ENCODE measurements at places on chromosomes 4 and X.

GRCh38 chr4:128974136-128974581, 119.2 kb downstream of the SCLT1 start:
- peak; percentile 45 for DNase-seq

GRCh38 chr4:23058165-23058776, 365.5 kb downstream of the GBA3 start:
- no peak for DNase-seq

DNA sequence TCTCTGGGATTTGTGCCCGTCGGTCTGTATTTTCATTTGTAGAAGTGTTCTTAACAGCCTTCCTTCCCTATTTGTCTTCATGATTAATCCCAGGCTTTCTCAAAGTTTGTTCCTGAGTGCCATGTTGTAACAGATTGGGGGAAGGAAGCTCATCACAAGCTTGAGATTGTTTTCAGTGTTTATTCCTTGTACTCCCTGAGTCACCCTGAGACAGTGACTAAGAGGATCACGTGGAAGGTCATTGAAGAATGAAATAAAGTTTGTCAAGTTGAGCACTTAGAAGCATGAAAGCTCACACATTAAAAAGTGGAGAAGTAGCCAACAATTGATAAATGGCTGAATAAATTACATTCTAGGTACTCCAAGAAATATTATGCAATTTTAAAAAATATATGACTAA, 153.5 kb upstream of the FAM241A start:
- DNase-seq, result peak; percentile 5

DNA sequence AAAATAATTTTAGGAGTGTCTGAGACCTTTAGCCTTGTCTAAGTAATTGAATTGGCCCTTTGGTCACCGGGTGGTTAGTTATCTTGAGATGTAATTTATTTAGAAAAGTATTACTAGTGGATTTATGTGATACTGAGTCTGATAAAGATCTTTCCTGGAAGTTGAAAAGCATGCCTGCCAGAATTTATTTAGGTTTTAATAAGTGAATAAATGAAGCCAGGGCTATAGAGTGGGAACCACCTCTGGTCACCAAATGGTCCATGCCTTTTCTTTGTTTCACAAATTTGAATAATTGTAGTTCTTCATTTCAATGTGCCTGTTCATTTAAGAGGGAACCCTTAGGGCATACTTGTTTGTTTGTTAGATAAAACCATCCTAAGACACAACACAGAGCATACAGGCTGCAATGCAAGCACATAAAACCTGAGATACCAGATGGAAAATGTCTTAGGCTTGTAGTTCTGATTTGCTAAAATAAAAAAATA, 627.8 kb downstream of the ADGRL3 start:
- no peak for DNase-seq

DNA sequence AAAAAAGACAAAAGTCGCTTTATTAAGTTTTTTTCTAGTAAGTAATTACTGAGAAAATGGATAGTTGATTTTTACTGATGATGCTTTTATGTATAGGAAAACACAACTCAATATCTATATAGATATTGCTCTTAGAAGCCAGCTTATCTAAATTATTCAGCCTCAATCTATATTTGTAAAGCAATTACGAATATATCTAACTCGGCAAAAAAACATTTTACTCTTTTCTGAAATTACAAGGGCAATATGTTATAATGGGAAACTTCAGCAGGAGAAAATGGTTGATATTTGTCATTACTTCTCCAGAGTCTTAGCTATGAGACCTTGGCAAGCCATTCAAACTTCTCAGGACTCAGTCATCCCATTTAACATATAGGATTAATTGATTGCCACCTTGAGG, 228.5 kb downstream of the SLC7A11 start:
- no peak for DNase-seq

GRCh38 chr4:7326693-7327340, 107.9 kb downstream of the PSAPL1 start:
- no peak for DNase-seq

DNA sequence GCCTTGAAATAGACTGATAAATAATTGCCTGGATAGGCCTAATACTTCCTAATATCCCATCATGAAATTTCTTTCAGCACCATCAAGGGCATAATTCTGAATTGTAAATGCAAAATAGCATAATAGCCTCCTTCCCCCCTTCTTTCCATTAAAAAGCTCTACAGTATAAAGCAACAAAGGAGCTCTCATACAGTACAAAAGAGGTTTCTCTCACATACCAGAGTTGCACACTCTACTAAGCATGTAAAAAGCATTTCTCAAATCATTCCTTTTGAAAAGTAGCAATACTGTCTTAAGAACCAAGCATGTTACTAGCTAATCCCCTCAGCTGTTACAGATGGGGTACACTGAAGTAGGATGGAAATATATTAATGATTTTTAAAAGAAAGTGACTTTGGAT, 509.0 kb downstream of the KLHL13 start:
- DNase-seq, result no peak

DNA sequence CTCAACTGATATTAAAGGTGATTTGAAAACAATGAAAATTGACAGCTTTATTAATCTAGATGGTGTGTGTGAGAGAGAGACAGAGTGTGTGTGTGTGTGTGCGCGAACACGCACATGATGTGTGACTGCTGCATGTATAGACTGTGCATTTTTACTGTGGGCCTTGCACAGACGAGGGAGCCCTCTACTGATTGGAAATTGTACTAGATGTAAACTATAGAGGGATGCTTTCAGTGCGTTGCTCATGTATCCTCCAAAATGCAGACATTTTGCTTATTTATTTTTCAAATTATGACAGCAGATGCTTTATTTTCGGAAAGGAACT, 168.4 kb upstream of the GK2 start:
- peak; percentile 59 for DNase-seq

- peak; percentile 60 for DNase-seq
These were observed 174.9 kb downstream of the CHIC2 start for GRCh38 chr4:53889326-53890055.

DNA sequence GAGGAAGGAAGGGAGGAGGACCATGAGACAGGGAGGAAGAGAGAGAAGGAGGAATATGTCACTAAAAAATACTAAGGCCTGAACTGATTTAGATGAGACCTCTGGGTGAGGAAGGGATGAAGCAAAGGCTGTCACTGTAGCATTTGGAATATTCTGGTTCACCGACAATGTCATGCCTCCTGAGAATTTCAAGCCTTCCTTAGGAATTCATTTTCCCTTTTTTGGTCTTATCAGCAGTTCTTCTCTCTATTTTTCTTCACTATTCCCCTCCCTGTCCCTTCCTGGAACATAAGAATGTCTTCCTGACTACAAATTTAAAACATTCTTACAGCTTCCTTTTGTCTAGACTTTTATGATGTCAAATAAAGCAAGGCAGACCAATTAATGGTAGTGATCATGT, 527.8 kb downstream of the INPP4B start:
- DNase-seq, result peak; percentile 8

DNA sequence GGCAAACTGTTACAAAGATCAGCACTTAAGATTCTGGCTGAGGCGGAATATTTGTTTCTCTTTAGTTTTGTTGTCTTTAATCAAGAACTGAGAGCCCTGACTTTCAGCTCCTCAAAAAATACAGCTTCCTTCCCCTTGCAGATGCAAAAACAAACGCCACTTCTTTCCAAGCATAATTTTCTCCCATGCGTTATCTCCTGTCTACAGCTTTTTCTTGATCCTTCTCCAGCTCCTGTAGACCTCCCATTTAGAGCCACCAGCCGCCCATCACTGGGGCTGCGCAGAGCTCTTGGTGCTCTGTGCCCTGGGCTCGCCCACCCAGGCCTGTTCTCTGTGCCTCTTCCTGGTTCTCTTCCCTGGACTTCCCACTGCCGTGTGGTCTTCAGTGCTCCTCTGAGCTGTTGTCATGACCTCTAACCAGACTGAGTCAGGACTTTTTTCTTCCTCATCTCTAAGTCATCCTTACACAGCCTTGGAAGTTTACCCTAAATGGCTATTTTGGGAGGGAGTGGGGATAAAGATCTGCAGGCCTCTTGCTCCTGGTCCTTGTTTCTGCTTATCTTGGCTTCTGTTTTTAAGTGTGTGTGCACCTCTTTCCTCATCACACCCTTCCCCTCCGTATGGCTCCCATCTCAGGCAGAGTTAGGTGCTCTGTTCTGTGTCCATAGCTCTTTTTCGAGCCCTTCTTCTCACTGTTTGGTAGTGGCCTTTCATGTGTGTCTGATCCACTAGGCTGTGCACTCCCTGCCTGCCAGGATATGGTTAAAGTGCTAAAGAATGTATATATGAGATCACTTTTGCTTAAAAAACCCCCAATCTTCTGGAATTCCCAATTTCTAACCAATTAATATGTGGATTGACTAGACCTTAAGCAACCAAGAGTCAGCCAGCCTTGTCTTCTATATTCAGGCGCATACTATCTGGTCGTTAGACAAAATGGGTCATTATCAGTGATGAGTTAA, 122.5 kb downstream of the PTTG2 start:
- peak; percentile 36 for DNase-seq

GRCh38 chrX:63963095-63963784, 178.2 kb upstream of the ARHGEF9 start:
- DNase-seq, result no peak

DNA sequence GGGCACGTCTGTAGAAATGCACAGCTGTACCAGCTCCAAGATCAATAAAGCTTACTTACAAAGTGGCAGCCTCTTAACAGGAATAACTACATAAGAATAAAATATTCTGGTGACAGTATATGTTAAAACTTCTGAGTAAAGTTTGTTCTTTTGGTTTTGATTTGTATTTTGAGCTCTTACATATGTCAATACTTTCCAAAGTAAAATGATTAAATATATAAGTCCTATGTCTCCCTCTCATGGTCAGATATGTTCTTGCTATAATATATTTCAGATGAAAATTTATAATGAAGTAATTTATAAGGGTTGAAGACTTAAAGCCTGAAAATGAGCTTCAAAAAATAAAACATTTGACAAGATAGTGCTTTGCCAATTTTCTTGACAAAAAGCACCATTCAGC, 254.4 kb downstream of the NPFFR2 start:
- DNase-seq, result peak; percentile 69

DNA sequence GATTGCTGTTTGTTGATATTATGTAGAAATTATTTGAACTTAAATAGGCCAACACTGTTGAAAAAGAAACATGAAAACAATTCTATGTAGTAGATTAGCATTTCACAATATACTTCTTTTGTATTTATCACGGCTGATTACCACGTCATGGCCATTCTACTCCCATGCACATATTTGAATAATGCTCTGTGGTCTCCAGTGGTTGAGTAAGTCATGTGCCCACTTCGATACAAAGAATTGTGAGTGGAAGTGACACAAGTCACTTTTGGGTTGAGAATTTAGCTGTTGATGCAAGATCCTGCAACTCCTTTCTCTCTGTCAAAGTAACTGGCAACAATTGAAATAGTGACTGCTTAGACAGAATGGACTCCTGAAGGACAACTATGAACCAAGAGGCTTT, 6.7 kb upstream of the FSTL5 start:
- no peak for DNase-seq

GRCh38 chrX:107542500-107542899, 85.8 kb upstream of the PRPS1 start:
- peak; percentile 14 for DNase-seq

DNA sequence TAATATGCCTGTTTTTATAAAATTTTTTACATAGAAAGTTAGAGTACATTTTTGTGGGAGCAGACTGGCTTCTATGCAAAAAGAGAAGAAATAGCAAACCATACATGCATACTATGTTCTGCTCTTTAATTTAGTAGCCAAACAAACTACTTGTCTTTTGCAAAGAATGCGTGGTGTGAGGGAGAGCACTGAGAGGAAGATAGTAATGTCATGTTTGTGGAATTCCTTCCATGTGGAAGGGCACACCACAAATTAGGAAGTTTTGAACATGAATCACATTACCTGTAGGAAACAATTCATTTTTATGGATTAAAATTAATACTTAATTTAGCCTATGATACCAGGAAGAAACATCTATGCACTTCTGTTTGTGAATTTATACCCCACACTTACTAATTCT, 1529.1 kb upstream of the ADGRL3 start:
- no peak for DNase-seq

DNA sequence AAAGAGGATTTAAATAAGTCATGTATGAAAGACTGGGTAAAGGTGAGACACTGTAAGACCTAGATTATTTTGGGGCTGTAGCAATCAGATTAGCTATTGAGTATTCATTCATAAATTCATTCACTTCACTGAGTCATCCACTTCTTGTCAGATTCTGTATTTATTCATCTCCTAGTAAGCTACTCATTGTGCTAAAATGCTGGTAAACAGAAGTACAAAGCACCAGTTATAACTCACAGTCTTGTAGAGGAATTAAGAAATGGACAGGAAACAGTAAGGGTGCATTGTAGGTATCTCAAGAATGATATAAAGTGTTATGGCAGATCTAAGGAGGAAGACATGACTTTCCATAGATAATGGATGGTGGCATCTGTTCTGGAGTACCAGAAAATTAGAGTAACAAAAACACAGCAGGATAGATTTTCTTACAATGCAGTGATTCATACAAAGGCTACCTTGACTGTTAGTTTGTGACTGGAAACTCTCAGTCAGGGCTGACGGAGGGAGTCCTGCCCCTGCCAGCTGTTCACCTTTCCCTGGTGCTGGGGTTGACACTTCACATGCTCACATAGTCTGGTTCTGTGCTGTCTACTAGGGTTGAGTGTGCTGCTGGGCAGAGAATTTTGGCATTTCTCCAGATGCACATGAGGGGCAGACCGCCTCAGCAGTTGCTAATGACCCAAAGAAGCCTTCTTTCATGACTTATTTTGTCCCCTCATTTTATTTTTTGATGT, 26.5 kb upstream of the HAND2 start:
- no peak for DNase-seq

- DNase-seq, result peak; percentile 74
These were observed at the start of gene FGFR3 for GRCh38 chr4:1792832-1793495. Gene FGFR3 (plus strand): TSS chr4:1793293. CDS start chr4:1793935, 642 bp downstream.

DNA sequence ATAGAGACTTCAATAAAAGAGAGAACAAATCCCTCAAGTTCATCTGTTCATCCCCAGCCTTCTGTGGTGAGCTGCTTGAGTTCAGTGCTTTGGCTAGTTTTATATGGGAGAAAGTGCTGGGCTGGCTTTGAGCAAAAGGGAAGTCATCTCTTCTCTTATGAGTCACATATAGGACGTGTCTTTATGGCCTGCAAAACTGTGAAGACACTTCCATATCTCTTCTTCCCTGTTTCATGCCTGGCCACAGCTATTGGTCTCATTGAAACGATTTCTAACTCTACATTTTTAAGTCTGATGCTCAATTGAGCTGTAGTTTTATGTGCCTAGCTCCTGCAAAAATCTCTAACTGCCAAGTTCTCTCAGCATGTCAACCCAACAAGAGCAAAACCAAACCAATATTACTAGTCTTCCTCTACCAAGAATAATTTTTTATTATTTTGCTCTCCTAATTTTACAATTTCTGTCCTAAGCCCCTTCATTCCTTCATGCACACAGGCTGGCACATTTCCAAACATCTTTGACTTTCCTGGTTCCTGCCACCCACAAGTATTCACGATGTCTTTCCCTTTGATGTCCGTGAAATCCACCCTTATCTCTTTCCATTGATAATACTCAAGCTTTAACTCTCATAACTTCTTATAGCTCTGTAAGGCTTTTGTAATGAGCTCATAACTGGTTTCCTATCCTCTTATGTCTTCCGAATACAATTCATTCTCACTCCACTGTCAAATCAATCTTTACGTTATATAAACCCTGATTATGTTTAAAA, 165.3 kb downstream of the BTC start:
- no peak for DNase-seq
